ENCODE measurements at places on chromosomes 5 and 9. TPM values are rescaled to one million over a fixed set of nuclear protein-coding genes. Genes with fewer than 3 reads are reported as not detected.

DNA sequence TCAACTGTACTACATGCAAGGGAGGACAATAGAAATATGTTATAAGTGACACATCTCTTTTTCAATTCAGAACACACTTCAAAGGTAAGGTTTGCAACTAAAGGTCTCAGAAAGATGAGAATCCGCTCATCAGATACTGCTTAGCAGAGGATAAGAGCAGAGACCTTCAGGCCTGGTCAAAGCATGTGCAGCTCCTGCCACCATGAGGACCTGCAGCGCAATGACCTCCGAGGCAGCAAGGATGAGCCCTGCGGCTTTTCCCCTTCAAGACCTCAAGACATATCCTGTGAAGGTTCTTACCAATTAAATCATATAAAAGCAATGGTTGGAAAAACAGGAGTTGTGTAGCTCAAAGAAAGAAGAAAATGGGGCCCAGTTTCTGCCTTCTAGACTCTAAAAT is 135.8 kb downstream of the TRIM36 start:
- DNase-seq = no peak

Gene GM2A
- 90.2 TPM for total RNA-seq

- peak; percentile 22 for DNase-seq
Observed at GRCh38 chr9:90974016-90974415, 172.4 kb downstream of the SYK start.

DNA sequence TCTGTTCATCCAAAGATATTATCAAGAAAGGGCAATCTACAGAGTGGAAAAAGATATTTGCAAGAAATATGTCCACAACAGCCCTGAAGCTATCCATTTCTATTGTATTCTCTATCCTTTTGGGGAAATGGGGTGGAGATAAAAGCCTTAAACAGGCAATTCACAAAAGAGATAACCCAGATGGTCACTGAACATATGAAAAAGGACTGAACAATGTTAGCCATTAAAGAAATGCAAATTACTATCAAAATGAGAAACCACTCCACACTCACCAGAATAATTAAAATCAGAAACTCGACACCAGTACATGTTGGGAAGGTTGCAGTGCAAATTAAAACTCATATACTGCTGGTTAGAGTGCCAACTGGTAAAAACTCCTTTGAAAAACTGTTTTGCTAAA is 955.2 kb upstream of the DMAC1 start:
- no peak for DNase-seq

- no peak for DNase-seq
Observed at GRCh38 chr9:133861692-133862091, 123.5 kb upstream of the SARDH start.

DNA sequence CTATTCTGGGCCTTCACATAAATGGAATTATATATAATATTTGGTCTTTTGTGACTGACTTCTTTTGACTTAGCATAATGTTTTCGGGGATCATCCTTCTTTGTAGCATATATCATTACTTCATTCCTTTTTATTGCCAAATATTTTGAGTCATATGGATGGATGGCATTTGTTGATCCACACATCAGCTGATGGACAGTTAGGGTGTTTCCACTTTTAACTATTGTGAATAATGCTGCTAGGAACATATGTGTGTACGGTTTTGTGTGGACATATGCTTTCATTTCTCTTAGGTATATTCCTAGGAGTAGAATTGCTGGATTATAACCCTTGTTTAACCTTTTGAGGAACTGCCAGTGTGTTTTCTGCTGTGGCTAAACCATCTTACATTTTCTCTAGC is 249.6 kb downstream of the FANCC start:
- DNase-seq = no peak

Gene ANKRD31
- 0.26 TPM for total RNA-seq

Gene ADRB2
- total RNA-seq = 42.1 TPM

DNA sequence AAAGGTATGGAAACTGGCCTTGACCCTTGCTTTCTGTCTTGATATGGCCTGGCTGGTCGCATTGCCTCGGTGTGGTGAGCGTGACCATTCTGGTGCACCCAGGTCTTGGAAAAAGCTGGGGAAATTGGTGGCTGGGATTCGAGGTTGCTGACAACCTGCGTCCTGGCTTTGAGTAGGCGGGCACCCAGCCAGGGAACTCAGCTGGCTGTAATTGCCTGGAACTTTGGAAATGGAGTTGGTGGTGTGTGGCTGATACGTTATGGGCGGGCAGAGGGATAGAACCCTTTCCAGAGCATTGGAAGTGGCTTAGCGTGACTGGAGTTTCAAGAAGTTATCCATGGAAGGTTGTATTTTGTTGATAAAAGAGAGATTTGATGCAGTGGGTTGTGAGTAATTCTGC is 35.2 kb downstream of the KCNMB1 start:
- DNase-seq = no peak

- peak; percentile 78 for DNase-seq
Observed at GRCh38 chr5:146208916-146209522, 5.6 kb downstream of the RBM27 start.

DNA sequence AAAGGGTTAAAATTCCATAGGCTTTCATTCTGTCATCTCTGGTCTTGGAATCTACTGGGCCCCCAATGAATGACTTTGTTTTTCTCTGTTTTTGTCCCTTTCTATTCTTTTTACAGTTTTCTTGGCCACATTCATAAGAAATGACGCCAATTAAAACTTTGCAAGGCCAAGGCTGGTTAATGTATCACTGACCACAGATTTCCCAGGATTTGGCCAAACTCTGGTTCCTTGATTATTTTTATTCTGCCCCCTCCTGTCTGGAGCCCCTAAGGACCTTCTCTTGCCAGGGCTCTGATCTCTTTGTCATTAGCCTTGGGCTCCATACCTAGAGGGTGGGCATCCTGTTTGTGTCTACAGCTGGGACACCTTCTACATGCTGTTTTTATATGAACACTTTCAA is 388.9 kb upstream of the PAPPA start:
- DNase-seq = no peak

Gene CDKN2B-AS1
- total RNA-seq = 2.0 TPM

Gene DIPK1B
- 26.3 TPM for total RNA-seq

Gene PRRT1B
- total RNA-seq = not detected

DNA sequence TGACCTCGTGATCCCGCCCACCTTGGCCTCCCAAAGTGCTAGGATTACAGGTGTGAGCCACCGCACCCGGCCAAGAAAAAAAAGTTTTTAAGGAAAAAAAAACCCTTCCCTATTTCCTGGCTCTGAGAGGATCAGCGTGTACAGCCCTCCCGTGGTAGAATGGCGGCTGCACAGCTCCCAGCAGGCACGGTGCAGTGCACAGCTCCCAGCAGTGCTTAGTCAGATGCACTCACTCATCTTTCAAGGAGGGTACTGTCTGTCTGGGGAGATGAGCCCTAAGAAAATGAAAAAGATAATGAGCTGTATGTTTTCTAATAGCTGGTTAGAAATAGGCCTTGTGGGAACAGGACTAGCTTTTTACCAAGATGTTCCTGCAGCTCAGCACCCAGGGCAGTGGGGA is 36.7 kb upstream of the SLC2A8 start:
- DNase-seq = no peak

DNA sequence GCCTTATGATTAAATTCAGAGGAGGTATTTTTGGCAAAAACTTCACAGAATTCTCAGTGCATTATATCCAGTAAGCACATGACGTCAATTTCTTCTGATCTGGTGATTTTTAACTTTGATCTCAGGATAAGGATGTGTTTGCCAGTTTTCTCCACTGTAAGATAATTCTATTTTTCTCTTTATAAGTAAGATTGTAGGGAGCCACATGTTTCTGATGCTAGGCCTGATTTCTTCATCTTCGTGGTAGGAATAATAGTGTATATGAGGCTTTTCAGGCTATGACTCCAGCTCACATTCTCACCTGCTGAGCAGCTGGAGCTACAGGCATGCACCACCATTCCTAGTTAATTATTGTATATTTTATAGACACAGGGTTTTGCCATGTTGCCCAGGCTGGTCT is 32.1 kb upstream of the LMNB1 start:
- DNase-seq = no peak

DNA sequence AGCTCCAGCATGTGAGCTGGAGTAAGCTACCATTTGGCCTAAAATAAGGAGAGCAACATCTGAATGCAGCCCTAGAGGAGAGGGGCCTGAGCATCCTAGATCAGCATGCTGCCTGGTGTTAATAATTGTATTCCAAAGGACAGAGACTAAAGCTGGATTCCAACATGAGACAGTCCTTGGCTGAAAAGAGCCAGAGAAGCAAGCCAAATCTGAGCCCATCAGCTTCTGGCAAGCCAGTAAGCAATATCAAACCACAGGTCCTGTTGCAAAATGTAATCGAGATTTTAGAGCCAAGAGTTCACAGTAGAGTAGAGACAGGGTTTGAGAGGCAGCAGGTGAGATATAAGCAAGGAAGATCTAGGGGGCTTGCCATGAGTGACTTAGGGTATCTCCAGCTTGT is 42.3 kb upstream of the DMAC1 start:
- DNase-seq = no peak

Gene CDKN2A
- total RNA-seq = 293 TPM

- DNase-seq = peak; percentile 90
Observed at GRCh38 chr9:112061152-112061740, 113.9 kb downstream of the SUSD1 start.

Gene HMCN2
- 0.11 TPM for total RNA-seq

Gene IFNA17
- not detected for total RNA-seq

Gene RARS1
- 78.1 TPM for total RNA-seq

Gene TPRN
- total RNA-seq = 14.7 TPM

DNA sequence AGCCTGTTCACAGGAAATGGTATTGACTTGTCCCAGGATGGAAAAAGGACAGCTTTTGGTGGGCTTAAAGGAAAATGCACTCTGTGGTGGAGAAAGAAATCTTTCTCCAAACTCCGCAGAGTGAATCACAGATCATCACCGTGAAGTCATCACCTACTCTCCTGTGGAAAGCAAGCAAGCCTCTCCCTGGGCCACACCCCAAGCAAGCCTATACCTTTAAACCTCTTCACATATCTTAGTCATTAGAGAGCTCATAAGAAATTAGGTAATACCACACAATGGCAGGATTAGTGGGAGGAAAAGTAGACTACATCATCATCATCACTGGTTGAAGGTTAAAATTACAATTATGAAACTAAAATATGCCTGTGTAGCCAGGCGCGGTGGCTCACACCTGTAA is 23.2 kb downstream of the TLE1 start:
- peak; percentile 72 for DNase-seq

Gene SLC1A1
- total RNA-seq = 4.8 TPM

- DNase-seq = peak; percentile 1
Observed at GRCh38 chr9:74577956-74578355, 80.8 kb downstream of the RORB start.

GRCh38 chr9:131270171-131271015 is 5.9 kb downstream of the FAM78A start:
- no peak for DNase-seq

Data from PC-3 (cell line).